ENCODE measurements at places on chromosomes 12 and 14. TPM values are rescaled to one million over a fixed set of nuclear protein-coding genes. Genes with fewer than 3 reads are reported as not detected.

The PPP4R4 gene
- 0.22 TPM for total RNA-seq

The AMN gene
- 0.30 TPM for total RNA-seq

The TCL1B gene
- not detected for total RNA-seq

DNA sequence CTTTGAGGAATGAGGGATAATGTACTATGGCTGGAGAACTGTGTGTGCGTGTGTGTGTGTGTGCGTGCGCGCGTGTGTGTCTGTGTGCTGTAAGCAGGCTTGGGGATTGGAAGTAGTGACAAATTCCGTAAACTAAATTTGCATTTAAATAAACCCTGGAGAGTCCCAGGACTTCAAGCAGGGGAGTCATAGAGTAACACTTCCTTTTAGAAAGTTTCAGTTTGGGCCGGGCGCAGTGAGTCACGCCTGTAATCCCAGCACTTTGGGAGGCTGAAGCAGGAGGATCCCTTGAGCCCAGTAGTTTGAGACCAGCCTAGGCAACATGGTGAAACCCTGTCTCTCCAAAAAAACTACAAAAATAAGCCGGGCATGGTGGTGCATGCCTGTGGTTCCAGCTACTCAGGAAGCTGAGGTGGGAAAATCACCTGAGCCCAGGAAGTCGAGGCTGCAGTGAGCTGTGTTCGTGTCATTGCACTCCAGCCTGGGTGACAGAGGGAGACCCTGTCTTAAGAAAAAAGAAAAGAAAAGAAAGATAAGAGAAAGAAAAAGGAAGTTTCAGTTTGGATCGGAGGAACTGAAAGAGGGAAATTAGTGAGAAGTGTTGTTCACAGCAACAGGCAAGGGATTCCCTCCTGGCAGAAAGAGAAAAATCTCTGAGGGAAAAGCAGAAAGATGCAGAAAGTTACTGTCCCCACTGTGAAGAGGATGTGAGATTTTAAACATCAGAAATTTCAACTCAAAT, 222.7 kb upstream of the SOX5 start:
- DNase-seq, result no peak

DNA sequence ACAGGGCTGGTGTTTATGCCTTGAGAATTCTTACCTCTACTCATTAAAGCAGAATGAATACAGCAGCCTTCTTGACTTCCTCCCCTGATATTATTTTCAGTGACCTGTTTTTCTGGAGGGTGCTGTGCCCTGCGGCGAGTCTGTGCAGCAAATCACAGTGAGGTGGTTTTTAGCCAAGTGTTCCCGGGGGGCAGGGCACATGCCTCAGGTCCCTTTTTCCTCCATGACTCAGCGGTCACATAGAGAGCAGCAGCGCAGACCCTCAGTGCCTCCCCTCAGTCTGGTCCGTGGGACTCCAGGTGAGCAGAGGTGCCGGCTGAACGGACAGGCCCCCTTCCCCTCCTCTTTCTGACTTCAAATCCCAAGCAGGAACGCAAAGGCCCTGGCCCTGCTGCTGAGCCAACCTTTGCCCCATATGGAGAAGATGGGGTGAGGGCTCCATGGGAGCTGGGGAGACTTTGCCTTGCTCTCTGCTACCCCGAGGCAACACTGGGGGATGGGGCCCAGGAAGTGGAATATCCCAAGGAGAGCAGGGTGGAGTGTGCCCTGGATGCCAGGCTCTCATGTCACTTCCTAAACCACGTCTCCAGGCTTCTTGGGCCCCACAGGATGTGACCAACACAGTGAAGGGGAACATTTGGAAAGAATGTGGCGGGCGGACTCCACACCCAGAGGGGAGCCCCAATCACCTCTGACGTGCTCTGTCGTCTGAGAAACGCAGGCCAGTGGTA, 90.0 kb downstream of the DHRS2 start:
- no peak for DNase-seq

- DNase-seq, result no peak
Observed at GRCh38 chr12:85782711-85783110, 53.5 kb downstream of the RASSF9 start.

GRCh38 chr12:112328456-112329124, 53.6 kb downstream of the HECTD4 start:
- DNase-seq, result no peak

Data from chondrocyte (in vitro differentiated cells).